GM13976 (cell line): ENCODE measurements at places on chromosomes 3 and 15.

DNA sequence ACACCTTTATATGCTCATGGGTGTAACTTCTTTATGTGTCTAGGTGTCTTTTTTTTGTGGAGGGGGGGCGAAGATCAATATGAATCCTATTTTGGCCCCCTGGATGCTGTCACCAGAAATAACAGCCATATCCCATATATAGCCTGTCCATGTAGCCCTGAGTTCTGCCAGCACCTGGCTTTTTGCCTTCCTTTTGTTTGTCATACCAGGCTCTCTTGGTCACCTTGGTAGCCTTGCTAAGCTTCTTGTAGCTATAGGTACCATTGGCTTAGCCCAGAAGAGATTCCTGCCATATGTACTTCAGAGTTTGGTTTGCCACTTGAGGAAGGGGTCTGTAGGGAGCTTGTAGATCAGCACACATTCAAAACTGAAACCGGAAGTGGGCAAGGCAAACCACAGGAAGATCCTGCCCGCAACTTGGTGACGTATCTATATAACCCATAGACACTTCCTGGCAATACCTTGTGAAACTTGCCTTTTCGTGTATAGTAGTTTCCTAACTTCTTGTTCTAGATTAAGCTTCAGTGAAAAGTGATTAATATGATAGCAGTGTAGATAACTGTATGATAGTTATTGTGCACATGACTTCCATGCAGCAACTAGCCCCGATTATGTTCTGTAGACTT is 11.9 kb downstream of the RASA2 start:
- DNase-seq, result peak; percentile 31

DNA sequence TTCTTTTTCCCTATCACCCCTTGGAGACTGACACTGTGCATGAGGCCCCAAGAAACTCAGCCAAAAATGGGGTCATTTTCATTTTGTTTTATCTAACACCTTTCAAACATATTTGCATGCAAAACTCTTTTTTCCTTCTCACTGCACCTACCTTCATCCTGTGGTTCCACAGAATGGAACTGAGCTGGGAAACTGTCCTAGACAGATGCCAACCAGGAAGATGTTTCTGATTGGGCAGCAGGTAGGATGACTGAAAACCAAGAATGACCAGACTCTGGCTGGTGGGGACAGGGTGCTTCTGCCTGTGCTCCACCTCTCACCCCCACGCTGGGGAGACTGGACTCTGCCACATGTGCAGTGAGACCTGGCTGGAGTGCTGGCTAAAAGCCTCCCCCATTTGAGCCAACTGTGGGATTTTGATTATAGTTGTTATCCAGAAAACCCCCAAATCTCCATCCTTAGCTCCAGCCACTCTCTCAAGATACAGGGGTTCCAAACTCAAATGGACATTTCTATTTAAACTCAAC is 5.2 kb downstream of the PPIB start:
- no peak for DNase-seq

- DNase-seq, result no peak
Measured at GRCh38 chr15:73872346-73872745, 1.0 kb upstream of the TBC1D21 start.

- DNase-seq, result no peak
Measured at GRCh38 chr15:89107984-89108383, 19.7 kb downstream of the ABHD2 start.

- no peak for DNase-seq
Measured at GRCh38 chr3:150414258-150414657, 6.2 kb downstream of the TSC22D2 start.
